Kidney capillary endothelial cell (primary cell): ENCODE measurements at places on chromosomes 11 and 22.

DNA sequence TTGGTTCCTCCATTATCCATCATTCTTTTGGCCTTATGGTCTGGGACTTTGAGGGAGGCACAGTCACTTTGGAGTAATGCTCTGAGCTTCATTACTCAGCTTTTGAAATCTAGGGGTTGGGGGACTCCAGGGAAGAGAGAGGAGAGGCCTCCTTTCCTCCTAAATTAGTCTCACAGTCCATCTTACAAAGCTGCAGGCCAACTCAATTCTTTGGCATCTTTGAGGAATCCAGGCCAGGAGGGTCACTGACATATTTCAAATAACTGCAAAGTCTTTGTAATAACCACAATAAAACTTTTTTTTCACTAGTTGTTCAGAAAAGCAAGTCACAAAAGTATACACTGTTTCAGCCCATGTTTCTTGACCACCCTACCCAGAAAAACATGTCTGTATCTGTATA, 73.3 kb upstream of the FAR1 start:
- DNase-seq, result no peak

- no peak for DNase-seq
Measured at GRCh38 chr11:58867556-58867955, 23.1 kb upstream of the GLYATL2 start.

DNA sequence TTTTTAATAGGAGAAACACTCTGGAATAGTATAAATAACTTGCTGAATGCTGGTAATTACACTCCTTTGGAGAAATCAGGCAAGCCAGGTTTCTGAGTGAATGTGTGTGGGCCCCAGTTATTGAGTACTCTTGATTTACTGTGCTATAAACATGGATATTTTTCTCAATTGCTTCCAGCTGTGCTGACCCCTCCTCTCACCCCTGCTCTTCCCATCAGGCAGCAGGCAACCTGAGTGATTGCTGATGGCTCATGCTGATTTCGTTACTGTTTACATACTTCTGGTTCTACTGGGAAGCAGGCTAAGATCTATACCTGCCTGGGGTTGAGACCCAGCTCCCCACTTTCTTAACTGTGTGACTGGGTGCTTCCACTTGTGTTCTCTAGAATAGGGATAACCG, 68.5 kb downstream of the DHCR7 start:
- DNase-seq, result no peak

DNA sequence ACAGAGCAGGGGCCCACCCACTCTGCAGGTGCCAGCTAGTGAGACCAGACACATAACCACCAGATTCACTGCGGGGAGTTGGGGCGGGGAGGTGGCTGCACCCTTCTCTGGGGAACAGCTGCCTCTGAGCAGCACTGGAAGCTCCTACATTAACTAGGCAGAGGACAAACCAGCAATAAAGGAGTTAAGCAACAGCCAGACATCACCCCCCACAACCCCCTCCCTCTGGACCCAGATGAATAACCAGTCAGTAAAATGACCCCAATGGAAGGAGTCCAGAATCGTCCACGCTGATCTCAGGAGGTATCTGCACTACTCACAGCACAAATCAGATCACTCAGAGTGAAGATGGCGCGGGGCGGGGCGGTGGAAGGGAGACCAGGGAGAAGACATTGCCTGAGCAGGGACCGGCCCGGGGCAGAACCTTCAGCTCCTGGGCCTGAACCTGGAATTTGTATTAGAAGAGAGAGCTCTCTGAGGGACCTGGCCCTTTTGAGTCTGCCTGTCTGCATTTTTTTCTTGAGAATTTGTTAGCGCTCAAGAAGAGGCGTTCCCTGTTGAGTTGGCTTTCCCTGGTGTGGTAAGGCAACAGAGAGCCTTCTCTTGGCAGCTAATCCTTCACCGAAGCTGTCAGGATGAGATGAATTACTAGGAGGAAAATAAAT, 125.5 kb upstream of the NCAM1 start:
- DNase-seq, result no peak

GRCh38 chr11:134714021-134714656, 302.1 kb upstream of the B3GAT1 start:
- DNase-seq, result no peak

- no peak for DNase-seq
Measured at GRCh38 chr11:64023712-64024710, 11.7 kb upstream of the FLRT1 start.

GRCh38 chr11:118239509-118240205, 12.5 kb downstream of the MPZL3 start:
- DNase-seq, result no peak

GRCh38 chr11:14411818-14412217, 52.8 kb upstream of the RRAS2 start:
- no peak for DNase-seq

- no peak for DNase-seq
Measured at GRCh38 chr22:41911001-41911611, 3.8 kb downstream of the SHISA8 start.

GRCh38 chr22:40156001-40156516, 21.7 kb upstream of the TNRC6B start:
- DNase-seq, result no peak

GRCh38 chr11:76768909-76769560, 14.1 kb upstream of the TSKU start:
- DNase-seq, result no peak
